ENCODE measurements at places on chromosomes 7 and 10.

DNA sequence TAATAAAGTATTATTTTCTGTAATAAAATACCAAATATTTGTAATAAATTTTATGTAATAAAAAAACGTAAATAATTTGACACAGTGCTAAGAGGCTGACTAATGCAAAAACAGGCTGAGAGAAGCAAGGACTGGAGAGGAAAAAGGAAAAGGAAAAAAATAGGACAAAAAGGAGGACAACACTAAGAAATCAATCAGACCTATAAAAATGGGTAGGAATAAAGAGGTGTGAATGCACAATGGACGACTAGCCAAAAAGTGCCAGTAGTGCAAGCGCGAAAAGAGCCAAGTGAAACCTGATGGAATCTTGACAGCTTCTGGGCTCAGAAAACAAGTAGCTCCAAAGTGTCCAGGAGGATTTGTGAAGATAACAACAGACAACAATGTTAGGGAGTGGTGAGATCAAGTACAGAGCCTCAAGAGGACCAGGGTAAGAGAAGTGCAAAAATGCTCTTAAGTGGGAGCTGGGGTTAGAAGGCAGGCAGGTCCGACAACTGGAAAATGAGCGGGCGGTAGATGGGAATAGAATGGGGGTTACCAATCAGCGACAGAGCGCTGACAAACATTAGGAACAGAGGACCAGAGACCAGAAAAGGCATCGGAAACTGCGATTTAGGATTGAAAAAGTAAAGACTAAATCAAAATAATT is 1.2 kb downstream of the BRAF start:
- no peak for DNase-seq

DNA sequence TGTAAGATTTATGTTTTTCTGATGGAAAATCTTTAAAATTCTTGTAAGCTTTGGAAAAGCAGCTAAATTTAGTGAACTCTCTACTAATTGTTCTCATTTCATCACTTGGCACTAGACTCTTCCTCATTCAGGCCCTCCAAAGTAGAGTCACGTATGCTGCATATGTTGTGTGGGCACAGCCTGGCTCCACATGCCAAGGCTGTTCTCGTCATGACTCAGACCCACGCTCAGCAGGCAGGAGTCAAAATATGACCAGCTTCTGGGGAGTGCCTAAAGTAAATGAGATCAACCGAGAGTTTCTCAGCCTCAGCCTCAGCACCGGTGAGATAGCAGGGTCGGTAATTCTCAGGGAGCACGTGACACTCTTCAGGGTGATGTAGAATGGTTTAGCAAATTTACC is 1672.9 kb downstream of the REEP3 start:
- DNase-seq = no peak

DNA sequence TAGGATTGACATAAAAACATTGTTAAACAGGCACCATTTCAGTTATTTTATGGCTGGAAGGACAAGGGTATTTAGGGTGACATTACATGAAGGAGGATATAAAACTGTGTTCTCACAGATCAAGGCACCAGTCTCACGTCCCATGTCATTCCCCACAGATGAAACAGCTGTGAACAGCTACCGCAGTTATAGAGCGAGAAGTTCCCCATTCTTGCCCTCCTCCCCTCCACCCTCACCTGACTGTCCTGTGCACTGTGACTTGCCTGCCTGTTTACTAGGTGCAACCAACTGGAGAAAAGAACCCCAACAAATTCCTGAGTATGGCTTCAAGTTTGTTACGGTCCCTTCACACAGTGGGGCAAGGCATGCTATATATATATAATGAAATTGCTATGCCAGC is 141.6 kb downstream of the SND1 start:
- DNase-seq = no peak

GRCh38 chr10:26981232-26981824 is 119.0 kb downstream of the ANKRD26 start:
- no peak for DNase-seq

DNA sequence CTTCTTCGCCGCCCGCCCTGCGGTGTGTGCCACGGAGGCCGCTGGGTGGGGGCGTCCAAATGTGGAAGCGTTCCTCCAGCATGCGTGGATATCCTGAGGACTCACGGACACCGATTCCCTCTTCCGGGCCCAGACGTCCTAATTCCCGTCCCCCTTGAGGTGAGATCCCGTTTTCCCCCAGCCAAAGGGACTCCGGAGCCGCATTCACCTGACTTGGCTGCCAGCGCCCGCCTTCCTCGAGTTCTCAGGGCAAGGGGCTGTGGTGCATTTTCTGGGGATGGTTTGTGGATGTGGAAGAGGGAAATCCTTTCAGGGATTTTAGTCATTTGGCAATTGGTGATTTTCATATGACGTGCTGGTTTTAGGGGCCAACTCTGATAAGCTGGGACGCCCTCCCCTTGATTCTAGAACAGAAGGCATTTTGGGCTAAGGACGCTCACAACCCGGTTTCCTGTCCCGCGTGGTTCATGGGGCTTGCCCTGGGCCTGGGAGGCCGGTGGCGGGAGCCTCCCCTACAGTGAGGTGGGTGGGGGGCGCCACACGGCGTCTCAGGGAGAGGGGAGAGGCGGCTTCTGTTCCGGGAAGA is 165.4 kb downstream of the ACTR3B start:
- no peak for DNase-seq

DNA sequence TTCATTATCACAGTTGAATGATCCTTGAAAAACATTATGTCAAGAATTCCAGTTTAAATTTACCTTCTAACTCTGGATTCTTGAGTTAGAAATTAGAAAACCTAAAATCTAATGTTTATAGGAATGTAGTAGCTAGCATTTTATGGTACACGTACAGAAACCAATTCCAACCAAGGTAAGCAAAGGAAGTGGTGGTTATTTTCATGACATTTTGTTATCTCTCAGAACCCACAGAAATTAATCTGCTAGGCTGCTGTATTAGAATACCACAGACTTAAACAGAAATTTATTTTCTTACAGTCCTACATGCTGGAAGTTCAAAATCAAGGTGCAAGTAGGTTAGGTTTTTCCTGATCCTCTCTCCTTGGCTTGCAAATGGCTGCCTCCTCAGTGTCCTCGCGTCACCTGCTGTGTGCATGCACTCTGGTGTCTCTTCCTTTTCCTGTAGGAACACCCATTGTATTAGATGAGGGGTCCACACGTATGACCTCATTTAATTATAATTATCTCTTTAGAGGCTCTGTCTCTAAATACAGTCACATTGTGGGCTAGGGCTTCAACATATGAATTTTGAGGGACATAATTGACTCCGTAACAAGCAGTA is 8.5 kb upstream of the CSTF2T start:
- DNase-seq = no peak

GRCh38 chr7:101998029-101998905 is 180.8 kb downstream of the CUX1 start:
- DNase-seq = no peak

GRCh38 chr10:95246582-95247051 is 44.2 kb downstream of the PDLIM1 start:
- DNase-seq = no peak

- no peak for DNase-seq
Measured at GRCh38 chr7:101990811-101991418, 173.5 kb downstream of the CUX1 start.

DNA sequence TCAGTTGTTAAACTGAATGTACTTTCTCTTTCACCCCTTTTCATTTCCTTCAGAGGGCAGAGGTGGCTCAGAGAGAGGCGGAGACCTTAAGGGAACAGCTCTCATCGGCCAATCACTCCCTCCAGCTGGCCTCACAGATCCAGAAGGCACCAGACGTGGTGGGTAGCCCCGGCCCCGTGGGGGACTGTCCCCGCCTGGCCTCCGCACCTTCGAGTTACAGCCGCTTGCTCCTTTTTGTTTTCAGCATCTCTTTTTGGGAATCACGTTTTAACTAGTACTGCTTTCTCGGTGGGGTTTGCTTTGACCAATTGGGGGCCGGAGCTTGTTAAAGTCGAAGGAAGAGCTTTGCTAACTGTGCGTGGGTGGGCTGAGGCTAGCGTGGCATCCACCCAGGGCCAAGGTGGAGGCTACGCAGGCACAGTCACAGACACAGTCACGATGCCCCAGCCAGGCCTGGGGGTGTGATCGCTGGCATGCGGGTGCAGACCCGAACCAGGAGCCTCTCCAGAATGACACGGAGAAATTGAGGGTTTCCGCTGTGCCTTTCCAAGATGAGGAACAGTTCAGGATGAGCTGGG is 116.2 kb upstream of the SH2B2 start:
- no peak for DNase-seq

DNA sequence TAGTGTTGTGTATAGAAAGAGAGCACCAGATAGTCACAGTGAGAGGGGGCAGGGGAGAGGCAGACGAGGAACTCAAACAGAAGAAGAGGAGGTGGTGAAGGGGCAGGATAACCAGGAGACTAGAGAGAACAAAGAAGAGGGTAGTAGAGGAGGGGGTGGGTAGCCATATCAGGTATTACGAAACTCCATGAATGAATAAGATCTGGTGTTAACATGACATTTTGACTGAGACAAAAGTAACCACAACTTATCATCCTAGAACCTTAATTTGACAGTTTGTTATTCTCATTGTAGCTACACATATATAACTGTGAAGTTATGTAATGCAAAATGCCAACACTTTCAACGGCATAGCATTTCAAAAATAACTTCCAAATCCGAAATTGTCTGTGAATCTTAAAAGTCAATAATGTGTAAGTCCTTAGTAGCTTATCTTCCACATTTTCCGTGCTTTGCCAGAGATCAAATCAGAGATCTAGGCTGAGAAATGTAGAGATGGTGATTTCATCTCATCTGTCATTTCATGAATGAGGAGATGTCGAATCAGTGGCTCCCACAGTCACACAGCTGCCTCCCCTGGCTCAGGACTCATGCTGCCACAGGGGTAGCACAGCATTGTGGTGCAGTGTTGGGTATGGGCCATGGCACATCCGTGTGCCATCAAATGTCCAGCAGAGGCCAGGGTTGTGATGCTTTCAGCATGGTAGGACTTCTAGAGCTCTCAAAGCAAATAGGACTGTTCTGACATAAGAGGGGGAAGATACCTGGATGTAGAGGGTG is 202.1 kb downstream of the HECW1 start:
- DNase-seq = no peak

DNA sequence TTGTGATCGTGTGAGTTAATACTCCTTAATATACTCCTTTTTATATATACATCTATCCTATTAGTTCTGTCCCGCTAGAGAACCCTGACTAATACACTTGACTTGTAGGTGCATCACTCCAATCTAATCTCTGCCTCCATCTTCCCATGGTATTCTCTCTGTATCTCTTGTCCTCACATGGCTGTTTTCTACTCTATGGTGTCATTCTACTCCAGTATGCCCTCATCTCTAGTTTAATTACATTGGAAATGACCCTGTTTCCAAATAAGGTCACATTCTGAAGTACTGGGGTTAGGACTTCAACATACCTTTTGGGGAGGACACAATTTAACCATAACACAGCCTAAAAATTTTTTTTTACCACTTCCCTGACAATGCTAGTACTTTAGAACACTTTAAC is 25.8 kb upstream of the TNKS2 start:
- no peak for DNase-seq

Data from GM04503 (cell line).